ENCODE measurements at places on chromosomes 1 and 21. TPM values are rescaled to one million over a fixed set of nuclear protein-coding genes. Genes with fewer than 3 reads are reported as not detected.

GRCh38 chr1:64240206-64240605, 36.8 kb downstream of the UBE2U start:
- DNase-seq = peak; percentile 85

GRCh38 chr1:67700692-67701410, 15.8 kb downstream of the GADD45A start:
- no peak for DNase-seq

DNA sequence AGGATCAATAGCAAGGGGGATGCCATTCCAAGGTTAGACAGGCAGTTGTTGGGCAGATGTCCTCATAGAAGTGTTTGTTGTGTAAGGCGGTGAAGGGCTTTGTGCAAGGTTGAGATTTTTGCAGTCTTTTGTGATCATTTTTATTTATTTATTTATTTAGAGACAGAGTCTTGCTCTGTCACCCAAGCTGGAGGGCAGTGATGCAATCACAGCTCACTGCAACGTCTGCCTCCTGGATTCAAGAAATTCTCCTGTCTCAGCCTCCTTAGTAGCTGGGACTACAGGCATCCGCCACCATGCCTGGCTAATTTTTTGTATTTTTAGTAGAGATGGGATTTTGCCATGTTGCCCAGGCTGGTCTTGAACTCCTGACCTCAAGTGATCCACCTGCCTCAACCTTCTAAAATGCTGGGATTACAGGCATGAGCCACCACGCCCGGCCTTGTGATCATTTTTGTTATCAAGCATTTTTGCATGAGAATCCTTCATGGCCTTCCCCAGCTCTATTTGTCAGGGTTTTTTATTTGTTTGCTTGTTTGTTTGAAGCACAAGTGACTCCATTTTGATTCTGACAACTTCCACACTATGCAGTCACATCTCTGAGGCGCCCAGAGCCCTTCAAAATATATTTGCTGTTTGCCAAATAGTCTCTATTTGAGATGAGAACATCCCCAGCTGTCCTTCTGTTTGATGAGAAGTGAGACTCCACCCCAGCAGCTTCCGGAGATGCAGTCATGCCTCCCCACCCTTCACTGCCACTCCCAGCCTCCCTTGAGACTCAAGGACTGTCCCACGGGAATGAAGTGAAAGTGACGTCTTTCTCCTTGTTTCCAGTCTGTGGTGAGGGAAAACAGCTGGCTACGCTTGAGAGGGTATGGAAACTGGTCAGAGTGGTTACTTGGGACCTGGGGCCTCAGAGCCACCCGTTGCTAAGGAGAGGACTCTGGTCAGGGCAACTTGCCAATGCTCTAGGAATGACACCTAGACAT, 38.0 kb downstream of the TMEM50B start:
- DNase-seq = peak; percentile 40

DNA sequence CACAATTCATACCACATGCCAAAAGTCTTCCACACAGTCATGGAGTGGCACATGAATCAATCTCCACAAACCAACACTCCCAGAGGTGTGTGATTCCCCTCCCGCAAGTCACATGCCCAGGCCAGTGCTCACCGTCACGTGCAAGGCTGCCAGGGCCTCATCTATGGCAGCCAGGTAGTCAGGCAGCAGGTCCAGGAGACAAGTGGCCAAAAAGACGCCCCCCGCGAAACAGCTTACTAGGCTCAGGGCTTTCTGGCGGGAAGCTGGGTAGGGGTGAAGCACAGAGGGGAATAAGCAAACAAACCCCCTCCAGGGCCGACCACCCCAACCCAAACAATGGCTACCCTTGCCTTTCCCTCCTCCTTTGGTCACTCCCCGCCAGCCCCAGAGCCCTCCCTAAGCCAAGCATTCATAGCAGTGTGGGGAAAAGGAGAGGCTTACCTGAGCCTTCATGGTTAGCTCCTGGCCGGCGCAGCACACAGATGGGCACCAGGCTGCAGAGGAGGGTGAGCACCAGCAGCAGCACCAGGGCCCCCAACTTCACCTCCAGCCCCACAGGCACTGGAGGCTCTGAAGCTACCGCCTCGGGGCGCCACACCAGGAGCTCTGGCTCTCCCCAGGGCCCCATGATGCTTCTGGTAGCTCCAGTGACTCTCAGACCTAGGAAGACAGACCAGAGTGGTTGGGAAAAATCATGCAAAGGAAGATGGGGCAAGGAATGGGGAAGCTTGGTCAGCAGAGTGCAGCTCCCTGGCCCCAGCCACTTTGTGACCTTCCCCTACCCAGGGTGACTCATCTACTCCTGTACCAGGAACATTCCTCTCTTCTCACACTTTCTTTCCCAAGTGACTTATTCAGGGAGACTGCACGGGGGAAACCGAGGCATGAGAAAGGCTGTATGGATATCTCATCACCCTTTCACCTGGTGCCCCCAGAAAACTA, 978 bp downstream of the SLC39A1 start:
- peak; percentile 42 for DNase-seq

DNA sequence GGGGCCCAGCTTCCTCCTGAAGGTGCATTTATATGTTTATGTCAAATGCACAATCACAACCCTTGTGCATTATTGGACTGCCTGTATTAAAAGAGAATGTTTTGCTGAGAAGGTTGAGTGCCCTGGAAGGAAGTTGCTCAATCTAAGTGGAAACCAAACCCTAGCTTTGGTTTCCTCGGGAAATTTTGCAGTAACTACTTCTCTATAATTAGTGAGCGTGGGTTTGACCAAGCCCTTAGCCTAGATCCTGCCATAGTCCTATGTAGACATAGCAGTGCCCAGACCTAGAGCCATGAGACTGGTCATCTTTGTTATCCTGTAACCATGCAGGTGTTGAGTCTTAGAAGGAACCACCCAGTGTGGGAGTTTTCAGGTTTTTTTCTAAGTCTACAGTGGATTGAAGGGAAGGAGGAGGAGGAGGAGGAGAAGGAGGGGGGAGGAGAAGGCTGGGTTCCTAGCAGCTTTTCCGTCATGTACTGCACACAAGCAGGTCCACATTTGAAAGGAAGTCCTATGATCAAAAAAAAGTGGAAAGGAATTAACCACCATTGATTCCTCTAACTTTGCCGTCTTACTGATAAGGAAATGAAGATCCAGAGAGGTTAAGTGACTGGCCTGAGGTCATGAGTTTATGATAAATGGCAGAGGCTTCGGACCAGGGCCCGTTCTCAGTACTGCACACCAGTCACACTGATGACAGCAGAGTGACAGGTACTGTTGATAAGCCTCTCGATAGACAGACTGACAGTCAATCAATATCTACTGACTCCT, 72.2 kb upstream of the LYST start:
- DNase-seq = no peak

Gene HRNR
- 2.2 TPM for total RNA-seq

DNA sequence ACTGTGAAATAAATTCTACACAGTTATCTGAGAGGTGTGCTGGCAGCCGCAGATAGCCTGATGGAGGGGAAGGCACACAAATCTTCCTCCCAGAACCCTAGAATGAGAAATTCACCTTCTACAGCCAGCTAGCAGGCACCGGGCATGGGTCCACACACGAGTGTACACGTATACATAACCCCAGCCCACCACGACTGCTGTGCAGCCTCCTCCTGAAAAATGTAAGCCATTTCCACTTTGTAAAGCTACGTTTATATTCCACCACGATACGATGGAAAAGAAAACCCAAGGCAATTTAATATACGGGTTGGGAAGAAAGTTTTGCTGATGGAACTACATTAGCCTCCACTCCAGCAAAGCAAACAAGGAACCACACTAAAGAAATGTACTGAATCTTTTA, 1.8 kb downstream of the BTG3 start:
- peak; percentile 22 for DNase-seq

GRCh38 chr1:1421147-1421906, at the start of gene ANKRD65:
TSS of gene ANKRD65 (minus strand) at chr1:1421276. CDS start at chr1:1421005, 271 bp downstream.
- peak; percentile 42 for DNase-seq

All from umbilical cord (tissue), 2 donors.